ENCODE measurements at places on chromosomes 7 and 10.

DNA sequence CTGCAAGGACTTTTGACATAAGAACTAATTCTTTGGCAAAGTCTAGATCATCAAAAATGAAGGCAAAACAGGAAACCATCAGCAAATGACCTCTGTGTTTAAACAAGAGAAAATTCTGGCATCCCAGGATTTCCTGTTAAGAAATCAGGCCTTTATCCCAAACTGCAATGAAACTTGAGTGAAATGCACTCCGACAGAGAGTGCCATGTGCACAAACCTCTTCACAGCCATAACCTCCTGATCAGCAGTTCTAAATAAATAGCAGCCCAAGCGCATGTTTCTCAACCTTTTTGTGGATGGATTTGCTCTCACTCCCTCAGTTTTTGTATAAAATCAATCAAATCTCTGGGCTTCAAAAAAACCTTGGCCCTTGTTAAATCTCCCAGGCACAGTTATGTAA lies 107.7 kb upstream of the EEPD1 start:
- no peak for DNase-seq

GRCh38 chr10:97034301-97034700 lies 151.5 kb downstream of the SLIT1 start:
- no peak for DNase-seq

GRCh38 chr7:311796-312195 lies 21.8 kb downstream of the FOXL3 start:
- no peak for DNase-seq

GRCh38 chr10:13891128-13892000 lies 304.6 kb downstream of the PRPF18 start:
- DNase-seq = no peak

- DNase-seq = no peak
Observed at GRCh38 chr10:88735661-88736060, 24.2 kb upstream of the LIPN start.

DNA sequence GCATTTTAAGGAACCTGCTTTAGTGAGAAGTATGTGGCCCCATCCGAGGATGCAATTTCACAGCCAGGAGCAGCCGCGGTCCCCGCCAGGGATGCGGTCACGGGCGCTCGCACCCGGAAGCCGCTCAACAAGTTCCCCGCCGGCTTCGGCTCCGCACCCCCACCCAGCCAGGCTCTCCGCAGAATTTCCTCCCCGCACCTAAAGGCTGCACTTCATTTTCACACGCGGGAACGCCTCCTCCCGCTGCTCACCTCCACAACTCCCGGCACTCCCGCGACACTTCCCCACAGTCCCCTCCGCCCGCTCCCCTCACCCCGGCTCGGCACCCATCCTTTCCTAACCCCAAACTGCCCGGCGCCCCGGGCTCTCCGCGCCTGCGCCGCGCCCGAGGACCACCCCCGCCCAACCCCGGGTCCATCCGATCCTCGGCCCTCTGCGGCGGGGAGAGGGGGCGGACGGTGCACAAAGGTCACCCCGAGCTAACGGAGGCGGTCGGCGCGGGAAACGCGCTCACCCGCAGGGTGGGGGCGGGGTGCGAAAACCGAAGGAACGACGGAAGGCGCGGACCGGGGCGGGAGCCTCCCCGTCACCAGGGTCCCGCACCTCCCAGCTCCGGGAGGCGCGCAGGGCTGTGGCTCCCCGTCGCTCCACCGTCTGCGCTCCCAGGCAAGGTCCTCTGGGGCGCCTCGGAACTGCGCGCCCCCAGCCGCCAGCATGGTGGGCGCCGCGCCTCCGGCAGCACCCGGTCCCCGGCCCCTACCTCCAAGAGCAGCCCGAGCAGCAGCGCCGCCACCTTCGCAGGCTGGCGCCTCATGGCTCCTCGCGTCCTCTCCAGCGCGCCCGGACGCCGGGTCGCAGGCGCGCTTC lies 558 bp downstream of the VOPP1 start:
- DNase-seq = peak; percentile 66

- no peak for DNase-seq
Observed at GRCh38 chr10:100718197-100718742, 27.1 kb upstream of the PAX2 start.

GRCh38 chr7:107559864-107560263 lies 3.9 kb downstream of the COG5 start:
- DNase-seq = peak; percentile 29

DNA sequence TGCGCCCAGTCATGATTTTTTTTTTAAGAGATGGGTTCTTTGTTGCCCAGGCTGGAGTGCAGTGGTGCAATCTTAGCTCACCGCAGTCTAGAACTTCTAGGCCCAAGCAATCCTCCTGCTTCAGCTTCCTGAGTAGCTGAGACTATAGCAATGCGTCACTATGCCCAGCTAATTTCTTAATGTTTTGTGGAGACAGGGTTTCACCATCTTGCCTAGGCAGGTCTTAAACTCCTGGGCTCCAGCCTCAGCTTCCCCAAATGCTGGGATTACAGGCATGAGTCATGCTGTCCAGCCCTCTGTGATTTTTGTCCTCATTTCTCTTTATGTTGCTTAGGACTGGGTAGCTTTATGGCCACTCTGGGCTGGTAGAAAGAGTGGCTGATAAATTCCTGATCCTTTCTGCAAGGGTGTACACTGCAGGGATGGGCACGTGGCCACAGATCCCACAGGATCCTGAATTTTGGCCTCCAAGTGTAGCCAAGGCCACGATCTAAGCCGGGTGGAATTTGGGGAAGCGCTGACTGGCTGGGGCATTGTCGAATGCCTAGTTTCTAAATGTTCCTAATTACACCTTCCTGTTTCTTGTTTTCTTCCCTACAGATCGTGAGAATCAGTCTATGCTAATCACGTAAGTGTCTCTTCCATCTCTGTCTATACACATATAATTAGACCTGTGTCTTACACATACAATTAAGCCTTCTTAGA lies 24.1 kb upstream of the MYH16 start:
- DNase-seq = no peak

GRCh38 chr7:44240376-44240775 lies 39.6 kb downstream of the YKT6 start:
- DNase-seq = no peak

DNA sequence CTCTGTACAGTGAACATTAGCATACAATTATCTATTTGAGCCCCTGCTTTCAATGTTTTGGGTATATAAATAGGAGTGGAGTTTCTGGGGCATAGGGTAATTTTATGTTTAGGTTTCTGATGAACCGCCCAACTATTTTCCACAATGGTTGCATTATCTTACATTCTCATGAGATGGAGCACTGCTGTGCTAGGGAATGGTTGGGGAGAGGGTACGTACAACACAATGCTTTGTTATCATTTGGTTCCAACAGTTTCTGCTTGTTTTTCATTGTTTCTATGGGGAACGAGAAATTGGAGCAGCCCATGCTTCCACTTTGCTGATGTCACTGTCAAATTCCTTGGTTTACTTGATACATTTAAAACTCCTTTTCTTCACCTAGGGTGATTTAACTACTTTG lies 1115.3 kb downstream of the REEP3 start:
- no peak for DNase-seq

DNA sequence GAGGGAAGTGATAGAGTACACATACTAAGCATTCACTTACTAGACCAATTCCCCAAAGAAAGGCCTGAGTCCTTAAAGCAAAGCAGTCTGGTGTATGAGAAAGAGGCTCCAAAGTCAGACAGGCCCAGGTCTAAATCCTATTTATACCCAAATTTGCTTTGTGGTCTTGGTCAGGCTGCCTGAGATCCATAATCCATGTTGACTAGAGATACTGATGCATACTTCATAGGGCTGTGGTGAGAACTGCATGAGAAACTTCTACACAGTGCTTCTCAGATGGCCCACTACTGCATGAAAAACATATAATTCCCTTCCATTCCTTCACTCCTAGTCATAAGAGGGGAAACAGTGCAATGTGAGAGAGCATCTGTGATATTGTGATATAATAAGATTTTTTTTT lies 81.6 kb upstream of the SP4 start:
- no peak for DNase-seq

DNA sequence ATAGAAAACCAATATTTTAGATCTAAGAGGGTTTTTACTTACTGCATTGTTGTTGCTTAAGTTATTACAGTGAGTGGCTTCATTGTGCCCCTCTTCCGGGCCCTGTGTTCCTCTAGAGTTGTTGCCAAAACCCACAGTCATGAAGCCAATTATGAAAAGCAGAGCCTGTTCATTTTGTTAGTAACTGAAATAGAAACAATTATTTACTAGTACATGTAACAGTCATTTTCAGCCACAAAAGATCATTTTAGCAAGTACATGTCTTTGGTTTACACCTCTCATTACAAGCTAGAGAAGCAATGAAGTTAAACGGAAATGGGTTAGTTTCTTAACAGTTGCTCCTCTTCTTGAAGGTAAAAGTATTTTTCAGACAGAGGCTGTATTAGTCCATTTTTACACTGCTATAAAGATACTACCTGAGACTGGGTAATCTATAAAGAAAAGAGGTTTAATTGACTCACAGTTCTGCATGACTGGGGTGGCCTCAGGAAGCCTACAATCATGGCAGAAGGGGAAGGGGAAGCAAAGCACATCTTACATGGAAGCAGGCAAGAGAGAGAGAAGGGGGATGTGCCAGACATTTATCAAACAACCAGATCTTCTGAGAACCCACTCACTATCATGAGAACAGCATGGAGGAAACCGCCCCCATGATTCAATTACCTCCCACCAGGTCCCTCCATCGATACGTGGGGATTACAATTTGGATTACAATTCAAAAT lies 380.5 kb downstream of the SFMBT2 start:
- no peak for DNase-seq

DNA sequence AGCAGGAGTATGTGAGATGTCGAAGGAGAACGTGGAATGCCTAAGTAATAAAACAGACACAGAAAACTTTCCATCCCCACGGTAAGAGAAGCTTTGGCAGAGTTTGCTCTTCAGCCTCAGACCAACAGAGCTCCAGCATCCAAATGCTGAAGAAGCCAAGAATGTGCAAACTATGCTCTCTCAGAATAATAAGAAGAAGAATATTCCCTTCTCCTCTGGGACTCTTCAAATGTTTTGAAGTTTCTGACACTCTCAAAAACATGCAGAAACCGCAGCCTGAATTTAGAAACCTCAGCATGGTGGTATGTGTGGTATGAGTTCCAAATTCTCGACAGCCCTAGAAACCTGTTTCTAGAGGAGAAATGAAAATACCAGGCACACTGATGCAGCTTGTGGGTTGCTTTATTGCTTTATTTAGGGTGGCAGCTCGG lies 113.3 kb downstream of the KCNMA1 start:
- DNase-seq = no peak

DNA sequence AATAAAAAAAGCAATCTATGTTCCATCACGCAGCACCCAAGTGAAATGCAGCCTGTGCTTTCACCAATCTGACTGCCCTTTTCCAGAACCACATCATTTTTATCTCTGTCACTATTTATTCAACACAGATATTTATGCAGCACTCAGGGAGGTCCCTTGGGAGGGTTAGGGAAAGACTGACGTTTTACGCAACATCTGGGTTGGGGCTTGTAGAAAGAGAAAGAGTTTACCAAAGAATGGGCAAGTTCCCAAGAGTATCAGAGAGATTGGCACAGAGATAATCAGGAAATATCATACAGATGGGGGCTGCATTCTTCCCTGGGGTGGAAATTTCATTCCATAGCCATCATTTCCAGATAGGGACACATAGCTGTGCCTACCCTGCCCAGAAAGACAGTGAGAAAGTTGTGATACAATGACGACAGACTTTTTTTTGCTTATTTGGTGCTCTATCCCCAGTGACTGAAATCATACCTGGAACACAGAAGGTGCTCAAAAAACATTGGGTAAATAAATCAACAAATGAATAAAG lies 474.2 kb downstream of the CALN1 start:
- no peak for DNase-seq

DNA sequence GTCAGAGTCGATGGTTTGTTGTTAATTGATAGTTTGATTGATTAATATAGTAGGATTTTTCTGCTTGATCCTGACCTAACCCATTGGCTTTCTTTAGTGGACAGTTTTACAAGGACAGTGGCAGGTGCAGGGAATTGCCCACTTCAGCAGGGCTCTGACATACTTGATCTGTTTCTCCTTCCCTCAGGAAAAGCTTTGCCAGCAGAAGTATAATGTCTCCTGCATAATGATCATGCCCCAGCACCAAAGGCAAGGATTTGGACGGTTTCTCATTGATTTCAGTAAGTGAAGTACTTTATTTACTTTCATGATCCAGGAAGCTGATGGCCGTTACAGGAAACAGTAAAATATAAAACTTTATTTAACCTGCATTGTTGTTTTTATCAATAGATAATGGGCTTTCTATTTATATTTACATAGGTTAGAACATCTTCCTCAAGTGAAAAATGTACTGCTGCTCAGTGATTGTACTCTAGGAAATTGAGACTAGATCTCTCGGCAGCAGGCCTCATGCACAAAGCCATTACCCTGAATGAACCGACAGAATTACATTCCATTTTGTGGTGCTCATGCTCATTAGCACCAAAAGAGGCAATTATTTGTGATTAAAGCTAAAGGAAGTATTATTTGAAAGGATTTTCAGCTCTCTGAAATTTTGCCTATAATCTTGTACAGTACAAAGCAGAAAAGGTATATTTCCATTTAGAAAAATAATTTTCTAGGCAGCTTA lies 122.5 kb upstream of the SAMD8 start:
- DNase-seq = no peak

DNA sequence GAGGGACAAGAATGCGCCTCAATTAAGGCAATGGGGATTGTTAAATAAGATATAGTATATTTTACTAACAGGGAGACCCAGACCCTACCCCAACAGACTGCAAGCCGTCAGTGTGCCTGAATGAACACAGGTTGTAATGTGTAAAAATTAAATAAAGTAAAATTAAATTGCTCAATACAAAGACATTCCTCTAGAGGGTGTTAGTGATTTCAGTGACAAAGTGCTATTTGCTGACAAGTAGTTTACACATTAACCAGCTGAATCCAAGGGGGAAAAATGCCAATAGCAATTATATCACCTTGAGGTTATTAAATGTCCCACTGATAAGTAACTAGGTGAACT lies 110.5 kb downstream of the EBF3 start:
- DNase-seq = no peak

All from erythroblast (primary cell).